ENCODE measurements at places on chromosomes 7 and 10.

- DNase-seq: no peak
- peaks cover 7% of the 10 kb centered on the region for H3K27me3 ChIP-seq
- peaks cover 39% of the 10 kb centered on the region for H3K4me1 ChIP-seq
Measured at GRCh38 chr10:77530011-77530410, 107.6 kb downstream of the KCNMA1 start.

- H3K4me3 ChIP-seq: no peak overlapping the region
- H3K4me1 ChIP-seq: no peaks in the 10 kb centered on the region
- no peak overlapping the region for H3K27ac ChIP-seq
- DNase-seq: no peak
- peaks cover 18% of the 10 kb centered on the region for H3K27me3 ChIP-seq
- H3K36me3 ChIP-seq: no peaks in the 10 kb centered on the region
Measured at GRCh38 chr7:157445246-157445955, 108.6 kb downstream of the DNAJB6 start.

DNA sequence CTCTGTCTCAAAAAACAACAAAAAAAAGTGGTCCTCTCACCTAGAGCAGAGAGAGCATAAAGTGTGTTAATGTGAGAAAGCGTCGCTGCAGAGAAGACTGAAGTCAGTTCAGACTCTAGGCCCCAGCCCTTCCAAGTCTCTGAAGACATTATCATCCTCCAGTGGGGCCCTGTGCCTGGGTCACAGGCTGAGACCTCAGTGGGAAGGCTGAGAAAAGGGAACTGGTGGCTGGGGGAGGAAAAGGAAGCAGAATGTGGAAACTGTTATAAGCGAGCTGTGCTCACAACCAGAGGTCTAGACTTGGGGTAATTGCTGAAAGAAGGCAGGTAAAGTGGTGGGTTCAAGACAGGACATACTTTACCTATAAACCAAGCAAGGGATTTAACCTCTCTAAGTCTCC, 4.9 kb upstream of the RRP12 start:
- no peak overlapping the region for H3K27ac ChIP-seq
- H3K27me3 ChIP-seq: peaks cover 15% of the 10 kb centered on the region
- H3K4me3 ChIP-seq: no peak overlapping the region
- H3K4me1 ChIP-seq: peaks cover 19% of the 10 kb centered on the region
- DNase-seq: no peak

- peaks cover 17% of the 10 kb centered on the region for H3K27me3 ChIP-seq
- peaks cover 5% of the 10 kb centered on the region for H3K36me3 ChIP-seq
- no peaks in the 10 kb centered on the region for H3K4me1 ChIP-seq
- no peak for DNase-seq
Measured at GRCh38 chr10:42961796-42962109, 115.1 kb upstream of the RET start.

- H3K27ac ChIP-seq: no peak overlapping the region
- peaks cover 14% of the 10 kb centered on the region for H3K4me1 ChIP-seq
- peaks cover 42% of the 10 kb centered on the region for H3K27me3 ChIP-seq
- no peaks in the 10 kb centered on the region for H3K36me3 ChIP-seq
Measured at GRCh38 chr10:119549247-119549999, 6.9 kb upstream of the RGS10 start.

DNA sequence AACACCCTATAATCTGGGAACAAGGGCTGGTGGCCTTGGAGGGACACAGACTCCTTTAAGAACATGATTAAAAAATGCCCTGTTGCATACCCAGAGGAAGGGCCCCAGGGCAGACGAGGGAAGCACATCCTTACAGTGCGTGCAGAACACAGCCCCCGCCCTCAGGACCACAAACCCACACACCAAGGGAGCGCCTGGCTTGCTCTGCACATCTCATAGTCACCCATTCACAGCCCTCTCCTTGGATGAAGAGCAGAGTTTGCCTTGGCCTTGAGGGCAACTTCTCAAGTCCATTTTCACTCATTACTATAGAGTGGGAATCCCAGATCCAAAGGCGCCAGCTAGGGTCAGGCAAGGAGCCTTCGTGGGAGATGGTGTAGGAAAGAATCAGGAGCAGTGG, 6.3 kb upstream of the VSIR start:
- peaks cover 5% of the 10 kb centered on the region for H3K4me1 ChIP-seq
- no peak overlapping the region for H3K4me3 ChIP-seq
- H3K27ac ChIP-seq: no peak overlapping the region
- peaks cover 22% of the 10 kb centered on the region for H3K27me3 ChIP-seq
- DNase-seq: no peak

- peaks cover 10% of the 10 kb centered on the region for H3K27me3 ChIP-seq
- H3K27ac ChIP-seq: no peak overlapping the region
- H3K36me3 ChIP-seq: no peaks in the 10 kb centered on the region
- no peaks in the 10 kb centered on the region for H3K4me1 ChIP-seq
Measured at GRCh38 chr7:27697861-27698430, 35.3 kb upstream of the HIBADH start.

- no peak overlapping the region for H3K27ac ChIP-seq
- DNase-seq: no peak
- no peak overlapping the region for H3K4me3 ChIP-seq
- no peaks in the 10 kb centered on the region for H3K4me1 ChIP-seq
- H3K27me3 ChIP-seq: no peaks in the 10 kb centered on the region
Measured at GRCh38 chr10:65622608-65623007, 1303.2 kb upstream of the LRRTM3 start.

GRCh38 chr10:113096128-113096996, 146.3 kb downstream of the TCF7L2 start:
- DNase-seq: no peak
- peaks cover 45% of the 10 kb centered on the region for H3K36me3 ChIP-seq
- H3K4me1 ChIP-seq: peaks cover 58% of the 10 kb centered on the region

DNA sequence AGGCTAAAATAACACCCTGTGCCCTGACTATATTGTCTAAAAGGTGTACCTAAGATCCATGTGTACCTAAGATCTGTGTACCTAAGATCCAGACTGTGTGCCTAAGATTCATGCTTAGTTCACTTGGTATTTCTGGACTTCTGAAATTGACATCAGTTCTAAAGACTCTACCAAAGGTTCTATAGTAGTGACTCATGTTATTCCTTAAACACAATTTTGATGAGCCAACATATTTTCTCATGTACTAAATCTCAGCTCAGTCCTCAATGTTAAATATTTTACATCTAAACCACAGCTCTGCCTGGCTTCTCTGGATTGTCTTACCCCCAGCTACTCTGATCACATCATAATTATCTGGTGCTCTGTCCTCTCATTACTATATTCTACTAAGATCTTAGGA, 802.3 kb upstream of the SORCS1 start:
- no peaks in the 10 kb centered on the region for H3K4me1 ChIP-seq
- no peak overlapping the region for H3K27ac ChIP-seq
- no peaks in the 10 kb centered on the region for H3K27me3 ChIP-seq
- H3K4me3 ChIP-seq: no peak overlapping the region
- no peaks in the 10 kb centered on the region for H3K36me3 ChIP-seq
- DNase-seq: no peak

- peaks cover 88% of the 10 kb centered on the region for H3K4me1 ChIP-seq
- H3K36me3 ChIP-seq: peaks cover 13% of the 10 kb centered on the region
- H3K4me3 ChIP-seq: peak overlapping the region; percentile 72
- peaks cover 3% of the 10 kb centered on the region for H3K27me3 ChIP-seq
- peak overlapping the region; percentile 93 for H3K27ac ChIP-seq
- no peak for DNase-seq
Measured at GRCh38 chr7:5635006-5635405, 146.5 kb downstream of the RNF216 start.

GRCh38 chr10:123769647-123770046, 103.5 kb downstream of the GPR26 start:
- H3K4me3 ChIP-seq: no peak overlapping the region
- H3K4me1 ChIP-seq: no peaks in the 10 kb centered on the region
- DNase-seq: no peak
- H3K27me3 ChIP-seq: peaks cover 18% of the 10 kb centered on the region
- H3K36me3 ChIP-seq: no peaks in the 10 kb centered on the region

DNA sequence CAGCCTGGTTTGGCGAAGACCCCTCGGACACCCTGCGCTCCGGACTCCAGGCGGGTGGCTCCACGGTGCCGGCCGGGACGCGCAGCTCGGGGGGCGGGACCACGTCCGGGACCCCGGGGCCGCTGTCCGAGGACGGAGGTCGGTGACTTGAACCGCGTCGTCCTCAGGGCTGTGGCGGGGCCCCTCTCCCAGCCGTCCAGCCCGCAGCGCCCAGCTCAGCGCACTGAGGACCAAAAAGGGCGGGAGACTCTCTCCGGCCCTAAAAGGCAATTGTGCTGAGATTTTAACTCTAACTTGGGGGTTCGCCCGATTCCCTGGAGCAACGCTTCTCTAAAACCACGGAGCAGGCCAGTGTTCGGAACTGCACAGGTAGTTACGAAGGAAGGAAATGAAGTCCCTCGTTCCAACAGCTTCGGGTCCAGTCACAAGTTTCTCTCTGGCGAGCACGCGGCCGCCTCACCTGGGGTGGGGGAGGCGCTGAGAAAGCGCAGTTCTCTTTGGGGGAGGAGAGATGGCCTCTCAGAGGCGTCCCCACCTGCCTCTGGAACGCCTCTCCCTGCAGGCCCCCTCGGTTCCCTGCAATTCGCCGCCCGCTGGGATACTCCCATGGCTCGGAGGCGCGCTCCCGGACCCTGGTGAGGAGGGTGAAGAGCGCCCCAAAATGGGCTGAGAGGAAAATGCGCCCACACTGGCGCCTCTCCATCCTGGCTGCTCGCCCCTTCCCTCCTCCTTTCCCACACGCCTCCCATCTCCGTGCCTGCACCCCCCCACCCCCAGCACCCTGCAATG, 352.7 kb downstream of the DNAJB6 start:
- H3K4me1 ChIP-seq: peaks cover 35% of the 10 kb centered on the region
- H3K4me3 ChIP-seq: peak overlapping the region; percentile 80
- DNase-seq: peak; percentile 47

- no peak overlapping the region for H3K27ac ChIP-seq
- no peaks in the 10 kb centered on the region for H3K36me3 ChIP-seq
- peak; percentile 61 for DNase-seq
- no peaks in the 10 kb centered on the region for H3K4me1 ChIP-seq
- H3K4me3 ChIP-seq: no peak overlapping the region
Measured at GRCh38 chr10:104548090-104548489, 93.0 kb upstream of the SORCS3 start.

DNA sequence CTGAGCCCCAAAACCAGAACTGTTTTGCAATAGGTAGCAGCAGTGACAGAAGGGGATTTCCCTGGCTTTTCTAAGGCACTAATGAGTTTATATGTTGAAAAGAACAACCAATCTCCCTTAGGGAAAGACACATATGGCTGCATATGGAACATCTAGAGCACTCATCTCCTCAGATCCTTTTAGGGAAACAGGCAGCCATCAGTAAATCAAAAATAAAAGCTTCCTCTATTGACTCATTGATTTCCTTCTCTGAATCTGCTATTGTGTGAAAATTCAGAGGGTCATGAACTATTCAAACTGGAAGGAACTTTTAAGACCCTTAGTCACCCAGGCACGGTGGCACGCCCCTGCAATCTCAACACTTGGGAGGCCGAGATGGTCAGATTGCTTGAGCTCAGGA, 110.9 kb upstream of the NANOS1 start:
- no peak overlapping the region for H3K27ac ChIP-seq
- no peak overlapping the region for H3K4me3 ChIP-seq
- H3K4me1 ChIP-seq: peaks cover 23% of the 10 kb centered on the region
- H3K36me3 ChIP-seq: no peaks in the 10 kb centered on the region
- no peak for DNase-seq

GRCh38 chr10:15802375-15802949, 57.8 kb downstream of the MINDY3 start:
- H3K27me3 ChIP-seq: no peaks in the 10 kb centered on the region
- H3K4me3 ChIP-seq: no peak overlapping the region
- DNase-seq: no peak
- no peak overlapping the region for H3K27ac ChIP-seq

GRCh38 chr10:124706462-124707143, 37.6 kb downstream of the FAM53B start:
- H3K27ac ChIP-seq: peak overlapping the region; percentile 66
- H3K4me3 ChIP-seq: no peak overlapping the region
- peaks cover 89% of the 10 kb centered on the region for H3K4me1 ChIP-seq
- DNase-seq: no peak

GRCh38 chr7:27634671-27635493, 27.8 kb downstream of the HIBADH start:
- H3K36me3 ChIP-seq: peaks cover 61% of the 10 kb centered on the region
- DNase-seq: no peak
- H3K27ac ChIP-seq: no peak overlapping the region
- peaks cover 9% of the 10 kb centered on the region for H3K4me1 ChIP-seq
- no peaks in the 10 kb centered on the region for H3K27me3 ChIP-seq

- no peak overlapping the region for H3K4me3 ChIP-seq
- no peaks in the 10 kb centered on the region for H3K36me3 ChIP-seq
- no peak for DNase-seq
- no peaks in the 10 kb centered on the region for H3K27me3 ChIP-seq
- H3K27ac ChIP-seq: no peak overlapping the region
Measured at GRCh38 chr10:98560565-98560964, 113.8 kb upstream of the HPS1 start.

- DNase-seq: no peak
- no peak overlapping the region for H3K27ac ChIP-seq
- H3K4me3 ChIP-seq: no peak overlapping the region
- no peaks in the 10 kb centered on the region for H3K36me3 ChIP-seq
Measured at GRCh38 chr7:41574377-41574776, 128.5 kb downstream of the INHBA start.

- DNase-seq: no peak
- no peaks in the 10 kb centered on the region for H3K27me3 ChIP-seq
- H3K4me3 ChIP-seq: no peak within 1 kb of the TSS
- H3K4me1 ChIP-seq: no peaks in the 10 kb centered on the region
- no peak within 1 kb of the TSS for H3K27ac ChIP-seq
Measured at GRCh38 chr10:5196702-5197113, at the start of gene AKR1C4. Gene AKR1C4, plus strand, starts transcription at chr10:5196837. Its CDS starts 31 bp downstream, at chr10:5196868.

GRCh38 chr10:34432589-34432988, 382.5 kb downstream of the PARD3 start:
- no peak for DNase-seq
- no peak overlapping the region for H3K4me3 ChIP-seq
- H3K27ac ChIP-seq: no peak overlapping the region

DNA sequence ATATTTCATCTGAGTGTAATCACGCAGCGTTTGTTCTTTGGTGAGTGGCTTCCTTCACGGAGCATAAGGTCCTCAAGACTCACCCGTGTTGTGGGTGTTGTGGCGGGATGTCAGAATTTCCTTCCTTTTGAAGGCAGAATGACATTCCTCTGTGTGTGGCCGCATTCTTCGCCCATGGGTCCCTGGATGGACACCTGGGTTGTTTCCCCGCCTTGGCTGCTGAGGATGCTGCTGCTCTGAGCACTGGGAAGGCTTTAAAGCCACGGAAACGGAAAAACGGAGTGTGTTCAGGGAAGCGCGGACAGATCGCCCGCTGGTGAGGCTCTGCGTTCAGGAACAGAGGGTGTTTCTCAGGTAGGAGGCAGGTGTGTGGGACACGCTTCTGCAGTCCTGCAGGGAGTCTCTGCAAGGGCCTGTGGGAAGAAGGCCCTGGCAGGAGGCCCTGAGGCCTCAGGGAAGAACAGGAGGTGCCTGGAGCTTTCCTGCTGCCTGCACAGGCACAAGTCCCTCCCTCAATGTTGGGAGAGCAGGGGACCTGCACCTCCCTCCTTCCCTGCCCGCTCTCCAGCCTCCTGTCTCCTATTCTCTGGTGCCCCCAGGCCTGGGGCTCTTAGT, 35.7 kb upstream of the SHH start:
- no peak overlapping the region for H3K27ac ChIP-seq
- no peak overlapping the region for H3K4me3 ChIP-seq
- H3K27me3 ChIP-seq: peaks cover 7% of the 10 kb centered on the region
- H3K4me1 ChIP-seq: peaks cover 26% of the 10 kb centered on the region

Measured in nephron progenitor cell (in vitro differentiated cells).